ENCODE measurements at places on chromosomes 11 and 22.

DNA sequence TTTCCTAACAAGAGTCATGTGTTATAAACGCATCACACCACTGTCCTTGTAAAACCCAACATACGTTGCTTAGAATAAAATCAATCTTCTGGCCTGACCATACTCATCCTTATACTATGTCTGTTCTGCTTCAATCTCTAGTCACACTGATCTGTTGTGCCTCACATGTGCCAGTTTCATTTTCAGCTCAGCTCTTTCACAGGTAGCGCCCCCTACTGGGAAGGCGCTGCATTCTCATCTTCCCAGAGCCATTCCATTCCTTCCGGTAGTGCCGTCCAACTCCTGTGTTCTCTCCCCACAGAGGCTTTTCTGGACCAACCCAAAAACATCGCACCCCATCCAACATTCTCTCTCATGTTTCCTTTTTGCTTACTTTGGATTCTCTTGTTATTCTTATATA lies 22.2 kb downstream of the CASP5 start:
- DNase-seq = no peak

DNA sequence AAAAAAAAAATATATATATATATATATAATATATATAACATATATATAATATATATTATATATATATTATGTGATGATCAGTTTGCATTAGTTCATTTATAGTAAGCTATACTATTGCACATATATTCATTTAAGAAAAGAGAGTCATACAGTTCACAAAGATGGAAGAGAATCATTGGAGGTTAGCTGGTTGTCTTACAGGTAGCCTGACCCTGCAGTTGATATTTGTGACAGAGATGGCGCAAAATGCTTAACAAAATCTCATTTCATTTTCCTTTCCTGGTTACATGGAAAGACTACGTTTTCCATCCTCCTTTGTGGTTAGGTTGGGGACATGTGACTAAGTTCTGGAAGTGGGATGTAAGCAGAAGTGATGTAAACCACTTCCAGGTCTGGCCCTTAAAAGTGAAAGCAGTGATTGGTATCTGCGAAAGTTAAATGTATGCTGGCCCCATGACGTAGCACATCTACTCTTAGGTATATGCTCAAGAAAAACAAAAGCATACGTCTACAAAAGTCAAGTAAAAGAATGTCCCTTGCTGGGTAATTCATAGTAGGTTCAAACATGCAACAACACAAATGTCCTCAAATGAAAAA lies 7.2 kb upstream of the TMEM135 start:
- DNase-seq = no peak

DNA sequence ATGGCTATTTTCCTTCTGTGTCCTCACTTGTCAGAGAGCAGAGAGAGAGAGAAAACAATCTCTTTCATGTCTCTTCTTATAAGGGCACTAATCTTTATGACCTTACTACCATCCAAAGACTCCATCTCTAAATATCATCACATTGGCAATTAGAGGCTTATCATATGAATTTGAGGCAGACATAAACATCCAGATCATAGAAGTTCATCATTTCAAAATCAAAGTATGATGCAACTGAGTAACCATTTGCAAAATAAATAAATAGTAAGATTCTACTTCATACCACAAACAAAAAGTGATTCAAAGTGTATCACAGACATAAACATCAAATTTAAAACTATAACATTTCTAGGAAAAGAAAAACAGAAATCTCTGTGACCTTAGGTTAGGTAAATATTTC lies 504.7 kb upstream of the ARHGAP42 start:
- no peak for DNase-seq

DNA sequence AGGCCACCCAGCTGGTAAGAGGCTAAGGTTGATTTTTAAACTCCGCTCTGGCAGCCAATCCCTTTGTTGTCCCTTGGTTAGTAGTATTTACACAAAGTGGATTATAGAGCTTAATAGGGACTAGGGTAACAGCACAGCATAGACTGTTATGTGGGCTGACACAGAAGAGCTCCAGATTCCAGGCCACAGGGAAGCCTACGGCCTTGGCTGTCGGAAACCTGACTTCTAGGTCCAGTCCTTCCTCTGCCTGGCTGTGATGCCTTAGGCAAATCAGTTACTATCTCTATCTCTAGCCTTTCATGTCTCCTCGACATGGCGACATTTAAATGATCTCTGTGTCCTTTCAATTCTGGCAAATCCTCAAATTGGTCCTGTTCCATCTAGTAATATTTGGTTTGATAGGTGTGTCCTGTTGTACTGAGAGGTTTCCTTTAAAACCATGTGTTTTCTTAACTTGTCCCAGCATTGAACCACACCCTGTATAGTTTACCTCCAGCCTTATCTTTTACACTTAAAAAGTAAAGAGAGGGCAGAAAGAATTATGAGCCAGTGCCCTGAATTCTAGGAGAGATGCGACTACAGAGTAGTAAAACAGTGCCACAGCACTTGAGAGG lies 4.2 kb downstream of the MMP1 start:
- DNase-seq = no peak

GRCh38 chr11:87908086-87908485 lies 267.2 kb downstream of the RAB38 start:
- no peak for DNase-seq

- DNase-seq = no peak
Observed at GRCh38 chr11:64865286-64866172, 12.9 kb downstream of the EHD1 start.

GRCh38 chr11:7442588-7443215 lies 42.6 kb upstream of the OLFML1 start:
- DNase-seq = no peak

DNA sequence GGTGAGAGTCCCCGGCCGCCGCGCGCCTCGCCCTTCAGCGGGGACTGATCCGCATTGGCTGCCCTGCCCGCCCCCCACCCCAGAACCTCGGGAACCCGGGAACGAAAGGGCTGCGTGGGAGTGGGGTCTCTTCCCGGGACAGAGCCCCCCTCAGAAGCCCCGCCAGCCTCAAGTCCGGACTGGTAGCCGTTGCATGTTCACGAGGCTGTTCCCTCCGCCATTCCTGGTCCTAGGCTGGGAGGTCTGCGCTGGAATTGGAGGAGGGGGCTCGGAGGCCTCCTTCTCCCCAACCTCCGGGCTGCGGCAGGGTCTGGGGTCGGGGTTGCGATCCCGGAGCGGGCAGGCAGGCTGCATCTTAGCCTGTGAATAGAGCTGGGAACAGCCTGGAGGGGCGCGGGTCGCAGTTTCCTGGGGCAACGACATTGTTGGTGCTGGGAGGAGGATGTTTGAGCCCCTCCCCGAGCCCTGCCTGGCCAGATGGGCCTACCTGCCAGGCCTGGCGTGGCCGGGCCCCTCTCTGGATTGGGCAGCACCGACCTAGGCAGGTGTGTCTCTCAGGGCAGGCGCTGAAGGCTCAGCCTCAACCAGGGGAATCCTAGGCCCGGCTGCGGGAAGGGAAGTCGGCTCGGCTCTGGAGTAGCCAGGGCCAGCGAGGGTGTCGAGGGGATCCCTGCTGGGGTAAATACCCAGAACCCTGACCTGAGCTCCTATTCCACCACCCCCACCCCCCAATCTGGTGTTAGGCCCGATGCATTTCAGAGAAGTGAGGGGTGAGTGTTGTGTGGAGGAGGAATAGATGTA lies 670 bp downstream of the MAPK8IP1 start:
- no peak for DNase-seq

DNA sequence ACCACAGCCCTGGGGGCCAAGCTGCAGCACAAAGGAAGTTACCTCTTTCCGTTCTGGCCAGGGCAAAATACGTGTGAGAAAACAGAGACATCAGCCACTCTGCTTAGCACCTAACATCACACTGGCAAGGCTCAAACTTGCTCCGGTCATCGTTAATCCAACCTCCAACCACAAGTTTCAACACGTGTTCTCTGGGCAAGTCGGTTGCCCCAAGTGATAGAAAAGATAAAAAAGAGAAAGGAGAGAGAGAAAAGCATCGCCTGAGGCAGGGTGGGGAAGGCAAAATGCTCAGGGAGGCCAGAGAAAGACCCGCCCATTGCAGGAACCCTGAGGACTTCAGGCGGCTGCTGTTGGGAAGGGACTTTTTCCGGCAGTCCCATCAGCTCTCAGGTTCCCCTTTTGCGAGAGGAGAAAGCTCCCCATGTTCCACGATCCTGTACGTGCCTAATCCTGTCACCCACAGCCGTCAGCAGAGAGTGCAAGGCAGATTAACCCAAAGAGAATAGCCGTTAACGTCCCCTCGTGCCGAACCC lies 18.5 kb upstream of the B4GALNT4 start:
- no peak for DNase-seq

GRCh38 chr11:72548463-72548862 lies 114.1 kb upstream of the CLPB start:
- no peak for DNase-seq

DNA sequence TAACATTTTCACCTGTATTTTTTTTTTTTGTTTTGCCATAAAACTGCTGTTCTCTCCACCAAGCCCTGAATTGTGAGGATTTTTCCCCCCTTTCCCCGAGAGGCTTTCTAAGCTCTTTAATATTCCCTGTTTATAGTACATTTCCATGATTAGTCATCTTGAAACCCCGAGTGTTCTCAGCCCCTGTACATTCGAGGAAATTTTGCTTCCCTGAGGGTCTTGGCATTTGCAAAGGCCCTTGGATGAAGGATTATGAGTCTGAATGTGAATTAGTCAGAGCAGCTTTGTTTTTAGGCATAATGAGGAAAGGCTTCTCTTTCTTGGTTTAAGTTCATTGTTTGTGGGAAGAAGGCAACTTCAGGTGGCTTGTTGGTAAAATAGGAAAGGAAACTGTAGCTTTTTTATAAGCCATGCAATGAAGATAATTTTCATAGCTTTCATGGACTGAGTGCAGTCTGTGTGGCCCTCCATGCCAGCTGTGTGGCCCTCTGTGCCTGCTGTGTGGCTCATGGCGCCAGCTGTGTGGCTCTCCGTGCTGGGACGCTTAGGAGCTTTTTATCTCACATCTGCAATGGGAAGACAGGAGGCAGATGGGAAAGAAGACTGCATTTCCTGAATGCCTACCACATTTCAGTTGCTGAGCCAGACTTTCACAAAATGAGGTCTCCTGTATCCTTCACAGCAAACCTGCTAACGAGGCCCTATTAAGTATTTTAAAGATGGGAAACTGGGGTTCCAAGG lies 129.0 kb downstream of the TEAD1 start:
- DNase-seq = peak; percentile 44

DNA sequence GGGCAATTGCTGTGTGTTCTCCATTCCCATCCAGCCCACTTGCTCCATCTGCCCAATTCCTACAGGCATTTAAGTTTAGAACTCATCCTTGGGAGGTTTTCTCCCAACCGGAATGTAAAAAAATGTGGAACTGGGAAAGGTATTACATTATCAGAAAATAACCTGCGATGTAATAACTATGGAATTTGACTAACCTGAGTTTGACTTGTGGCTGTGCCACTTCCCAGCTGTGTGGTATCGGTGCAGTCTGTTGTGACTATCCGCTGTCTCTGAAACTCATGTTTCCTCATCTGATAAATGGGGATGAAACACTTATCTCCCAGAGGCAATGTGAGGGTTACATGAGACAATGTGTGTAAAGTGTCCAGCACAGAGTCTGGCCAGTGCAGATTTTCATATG lies 77.6 kb downstream of the TENM4 start:
- no peak for DNase-seq

- no peak for DNase-seq
Observed at GRCh38 chr11:1864231-1864630, 11.3 kb downstream of the LSP1 start.

GRCh38 chr11:110812086-110812733 lies 100.0 kb upstream of the ARHGAP20 start:
- DNase-seq = no peak

- DNase-seq = no peak
Observed at GRCh38 chr22:24429411-24430365, 2.3 kb downstream of the ADORA2A start.

DNA sequence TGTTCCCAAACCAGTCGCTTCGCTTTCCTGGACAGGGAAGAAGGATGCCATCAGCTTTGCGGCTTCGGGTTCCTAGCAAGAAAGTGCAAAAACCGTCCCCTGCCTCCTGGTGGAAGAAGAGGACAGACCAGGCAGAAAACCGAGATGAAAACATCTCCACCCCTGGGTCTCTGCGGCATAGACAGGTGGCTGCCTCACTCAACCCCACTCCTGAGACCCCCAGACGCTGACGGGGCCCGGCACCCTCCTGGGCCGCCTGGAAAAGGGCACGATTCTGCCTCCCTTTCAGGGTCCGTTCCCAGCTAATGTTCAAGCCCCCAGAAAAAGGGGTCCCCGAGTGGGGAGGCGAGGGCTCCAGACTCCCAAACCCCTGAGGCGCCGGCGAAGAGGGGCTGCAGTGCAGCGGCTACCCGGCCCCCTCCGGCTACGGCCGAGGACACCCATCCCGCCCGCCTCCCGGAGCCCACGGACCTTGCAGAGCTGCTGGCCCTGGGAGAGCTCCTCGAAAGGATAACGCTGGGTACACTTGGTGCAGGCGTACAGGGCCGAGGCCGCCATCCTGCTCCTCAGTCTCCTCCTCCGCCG lies 569 bp downstream of the FAM76B start:
- peak; percentile 26 for DNase-seq

GRCh38 chr11:122099374-122100036 lies 16.5 kb downstream of the BLID start:
- DNase-seq = no peak

GRCh38 chr22:45784357-45785277 lies 113.0 kb downstream of the ATXN10 start:
- no peak for DNase-seq

- DNase-seq = no peak
Observed at GRCh38 chr11:12467610-12468009, 90.2 kb downstream of the PARVA start.

DNA sequence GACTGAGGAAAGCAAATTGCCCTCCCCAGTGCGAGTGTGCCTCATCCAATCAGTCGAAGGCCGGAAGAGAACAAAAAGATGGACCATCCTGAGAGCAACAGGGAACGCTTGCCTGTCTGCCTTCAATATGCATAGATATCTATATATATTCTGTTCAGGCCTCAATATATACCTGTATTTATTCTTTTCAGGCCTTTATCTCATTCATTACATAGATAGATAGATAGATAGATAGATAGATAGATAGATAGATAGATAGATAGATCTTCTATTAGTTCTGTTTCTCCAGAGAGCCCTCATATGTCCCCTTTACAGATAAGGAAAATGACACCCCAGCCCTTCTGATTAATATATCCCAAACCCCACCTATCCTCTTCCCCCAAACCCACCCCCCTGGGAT lies 55.1 kb upstream of the LMO2 start:
- DNase-seq = no peak

DNA sequence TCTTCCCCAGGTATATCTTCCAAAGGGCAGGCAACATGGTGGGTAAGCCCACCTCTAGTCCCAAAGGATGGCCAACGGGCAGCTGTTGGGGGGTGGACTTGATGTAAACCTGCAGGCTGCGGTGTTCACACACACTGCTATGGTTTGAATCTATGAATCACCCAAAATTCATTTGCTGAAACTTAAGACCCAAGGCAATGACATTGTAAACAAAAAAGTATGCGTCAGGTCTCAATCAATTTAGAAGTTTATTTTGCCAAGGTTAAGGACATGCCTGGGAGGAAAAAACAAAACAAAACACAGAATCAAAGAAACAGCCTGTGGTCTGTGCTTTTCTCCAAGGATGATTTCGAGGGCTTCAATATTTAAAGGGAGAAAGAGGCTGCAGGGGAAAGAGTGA lies 18.3 kb downstream of the RCN1 start:
- no peak for DNase-seq
